ENCODE measurements at places on chromosomes 7 and 10. TPM values are rescaled to one million over a fixed set of nuclear protein-coding genes. Genes with fewer than 3 reads are reported as not detected.
A peak's percentile ranks its signal among the peaks of the same experiment; 100 is the strongest.

Gene EGR2
- 0.46 TPM for total RNA-seq

Gene CFAP43
- total RNA-seq = not detected

Gene SPDYE2
- total RNA-seq = not detected

DNA sequence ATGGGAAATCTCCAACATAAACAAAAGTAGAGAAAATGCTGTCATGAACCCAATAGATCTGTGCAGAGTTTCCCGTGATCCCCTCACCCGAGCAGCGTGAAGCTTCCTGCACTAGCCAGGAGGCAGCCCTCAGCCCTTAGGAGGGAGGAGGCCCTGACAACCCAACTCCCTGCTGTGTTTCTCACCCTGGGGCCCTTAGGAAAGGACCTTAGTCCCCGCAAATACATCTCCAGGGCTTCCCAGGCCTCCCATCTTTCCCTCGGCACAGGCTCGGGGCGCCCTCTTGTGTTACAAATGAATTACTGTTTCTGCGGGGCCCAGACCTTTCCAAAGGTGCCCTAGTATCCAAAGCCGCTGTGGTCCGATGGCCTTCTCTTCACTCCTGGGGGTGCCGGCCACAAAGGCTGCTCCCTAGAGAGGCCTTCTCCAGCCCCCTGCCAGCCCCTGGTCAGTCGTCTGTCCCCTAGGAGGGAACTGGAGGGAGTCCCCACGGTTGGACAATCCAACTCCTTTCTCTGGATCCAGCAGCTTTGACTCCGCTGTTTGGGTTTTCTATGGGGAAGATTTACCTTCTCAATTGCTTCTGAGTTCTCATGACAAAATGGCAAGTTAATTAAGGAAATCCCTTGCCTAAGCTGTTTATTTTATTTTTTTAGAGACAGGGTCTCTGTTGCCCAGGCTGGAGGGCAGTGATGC lies 49.9 kb upstream of the SH2B2 start:
- DNase-seq = peak; percentile 57

- peak; percentile 25 for DNase-seq
Measured at GRCh38 chr7:897771-898376, 21.5 kb downstream of the GET4 start.

DNA sequence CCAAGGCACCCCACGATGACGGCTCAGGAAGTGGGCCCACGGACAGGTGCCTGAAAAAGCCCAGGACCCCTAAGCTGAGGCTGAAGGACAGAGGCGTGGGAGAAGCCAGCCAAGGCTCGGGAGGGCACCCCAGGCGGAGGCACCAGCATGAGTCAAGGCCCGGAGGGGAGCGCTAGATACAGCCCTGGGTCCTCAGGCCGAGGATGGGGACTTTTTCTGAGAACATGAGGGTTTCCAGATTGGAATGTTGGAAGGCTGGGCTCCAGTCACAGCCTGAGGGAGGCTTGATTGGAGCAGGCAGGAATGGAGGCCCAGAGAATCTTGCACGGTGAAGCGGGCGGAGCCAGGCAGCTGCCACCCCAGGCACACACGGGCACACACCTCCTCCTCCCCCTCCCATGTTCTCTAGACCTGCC lies 19.0 kb upstream of the ELFN1 start:
- no peak for DNase-seq

GRCh38 chr10:132299371-132300336 lies 8.1 kb downstream of the STK32C start:
- DNase-seq = no peak

- DNase-seq = no peak
Measured at GRCh38 chr7:157139810-157140510, 1.2 kb downstream of the UBE3C start.

DNA sequence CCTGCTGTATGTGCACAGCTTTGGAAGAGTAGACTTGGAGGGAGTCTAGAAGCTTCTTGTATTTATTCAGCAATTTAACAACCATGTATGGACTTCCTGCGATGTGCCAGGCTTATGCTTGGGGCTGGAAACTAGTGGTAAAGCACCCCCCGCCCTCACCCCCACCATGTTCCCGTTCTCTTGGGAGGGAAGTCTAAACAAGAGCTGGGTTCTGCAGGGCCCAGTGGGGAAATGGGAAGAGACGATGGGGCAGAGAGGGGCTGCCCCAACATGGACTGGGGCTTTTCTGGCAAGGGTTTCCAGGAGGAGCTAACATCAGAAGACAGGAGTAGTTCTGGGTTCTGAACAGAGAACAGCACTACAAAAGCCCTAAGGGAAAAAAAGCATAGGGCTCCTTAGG lies 8.0 kb downstream of the RASSF4 start:
- no peak for DNase-seq

DNA sequence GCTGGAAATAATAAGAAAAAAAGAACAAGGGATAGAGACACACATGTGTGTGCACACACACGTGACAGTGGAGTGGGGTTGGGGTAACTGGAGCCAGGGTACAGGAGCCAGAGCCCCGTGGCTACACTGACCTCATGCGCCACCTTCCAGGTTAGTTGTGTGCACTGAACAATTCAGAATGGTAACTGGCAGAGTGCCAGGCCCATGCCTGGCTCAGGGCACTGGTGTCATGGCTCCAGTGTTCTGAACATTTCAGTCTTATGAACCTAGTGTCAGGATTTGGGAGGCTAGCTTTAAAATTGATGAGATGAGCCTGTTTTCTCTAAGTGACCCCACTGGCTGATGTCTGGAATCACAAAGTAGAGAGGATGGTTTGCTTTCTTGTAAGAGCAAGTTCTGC lies 269.6 kb downstream of the SORCS3 start:
- DNase-seq = no peak

- DNase-seq = peak; percentile 61
Measured at GRCh38 chr10:50367732-50368131, 116.4 kb upstream of the ASAH2 start.

All from endothelial cell of umbilical vein (primary cell).